Bronchial epithelial cell (primary cell): ENCODE measurements at places on chromosomes 1 and 21.
A peak's percentile ranks its signal among the peaks of the same experiment; 100 is the strongest.

GRCh38 chr1:208837242-208837641 lies 593.1 kb upstream of the PLXNA2 start:
- DNase-seq: peak; percentile 82

DNA sequence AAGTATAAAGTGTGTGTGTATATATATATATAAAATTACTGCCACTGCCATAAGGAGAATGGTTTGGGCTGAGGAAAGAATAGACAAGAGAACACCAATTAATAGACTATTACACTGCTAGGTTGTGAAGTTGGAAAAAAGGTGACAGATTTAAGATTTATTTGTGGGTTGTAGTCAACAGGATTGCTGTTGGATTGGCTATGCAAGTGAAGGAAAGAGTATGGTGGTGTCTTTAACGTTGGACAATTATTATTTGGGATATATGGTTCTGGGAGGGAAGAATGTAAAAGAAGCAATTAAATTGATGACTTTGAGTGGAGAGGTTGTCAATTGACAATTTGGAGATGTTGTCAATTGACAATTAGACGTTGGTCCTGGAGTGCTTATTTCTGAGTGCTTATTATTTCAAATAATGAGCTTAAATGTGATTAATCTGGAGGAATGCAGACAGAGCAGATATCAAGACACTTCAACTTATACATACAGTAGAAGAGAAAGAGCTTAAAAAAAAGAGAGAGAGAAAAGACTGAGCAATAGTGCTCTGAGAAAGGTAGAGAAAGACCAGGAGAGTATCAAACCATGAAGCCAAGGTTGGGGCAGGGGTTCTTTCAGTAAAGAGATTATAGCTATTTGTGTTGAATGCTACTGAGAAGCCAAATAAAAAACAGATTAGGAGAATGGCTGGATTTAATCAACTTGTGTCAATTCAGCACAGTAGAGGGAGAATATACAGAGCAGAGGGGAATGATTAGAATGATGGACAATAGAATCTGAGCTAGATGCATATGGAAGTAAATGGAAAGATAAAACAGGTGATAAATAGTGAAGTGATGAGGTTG lies 9.7 kb downstream of the PTGS2 start:
- DNase-seq: peak; percentile 61

- no peak for DNase-seq
These were observed 7.3 kb downstream of the TSHB start for GRCh38 chr1:115036814-115037507.

- no peak for DNase-seq
These were observed 119.7 kb upstream of the C1orf174 start for GRCh38 chr1:4019606-4020331.

- DNase-seq: no peak
These were observed 76.7 kb downstream of the SSBP3 start for GRCh38 chr1:54329312-54330003.
